SK-N-SH (cell line): ENCODE measurements at places on chromosomes 2 and 18.
A peak's percentile ranks its signal among the peaks of the same experiment; 100 is the strongest.

DNA sequence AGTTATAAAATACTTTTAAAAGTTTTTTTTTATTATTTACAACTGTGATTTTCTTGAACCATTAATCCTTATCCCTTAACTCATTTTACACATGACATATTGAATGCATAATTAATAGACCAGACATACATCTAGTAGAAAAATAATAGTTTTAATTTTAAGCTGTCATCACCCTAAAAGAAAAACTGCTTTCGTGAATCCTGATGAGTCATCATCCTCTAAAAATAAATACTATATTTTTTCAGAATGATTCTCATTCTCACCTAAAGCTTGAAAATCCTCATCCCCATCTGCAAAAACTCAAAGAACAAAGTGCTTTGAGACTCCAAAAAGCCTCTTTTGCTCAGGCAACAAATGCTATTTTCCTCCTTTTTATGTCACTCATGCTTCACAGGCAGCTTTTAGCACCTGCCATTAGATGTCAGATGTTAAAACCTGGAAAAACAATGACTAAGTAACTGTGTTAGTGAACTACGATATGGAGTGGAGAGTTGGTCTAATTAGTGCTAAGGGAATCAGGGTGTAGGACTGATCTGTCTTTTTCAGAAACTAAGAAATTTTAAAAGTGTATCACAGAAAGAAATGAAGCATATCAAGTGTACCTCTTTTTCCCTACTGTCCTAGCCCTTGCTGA, 297.6 kb downstream of the TMX3 start:
- no peak for DNase-seq

DNA sequence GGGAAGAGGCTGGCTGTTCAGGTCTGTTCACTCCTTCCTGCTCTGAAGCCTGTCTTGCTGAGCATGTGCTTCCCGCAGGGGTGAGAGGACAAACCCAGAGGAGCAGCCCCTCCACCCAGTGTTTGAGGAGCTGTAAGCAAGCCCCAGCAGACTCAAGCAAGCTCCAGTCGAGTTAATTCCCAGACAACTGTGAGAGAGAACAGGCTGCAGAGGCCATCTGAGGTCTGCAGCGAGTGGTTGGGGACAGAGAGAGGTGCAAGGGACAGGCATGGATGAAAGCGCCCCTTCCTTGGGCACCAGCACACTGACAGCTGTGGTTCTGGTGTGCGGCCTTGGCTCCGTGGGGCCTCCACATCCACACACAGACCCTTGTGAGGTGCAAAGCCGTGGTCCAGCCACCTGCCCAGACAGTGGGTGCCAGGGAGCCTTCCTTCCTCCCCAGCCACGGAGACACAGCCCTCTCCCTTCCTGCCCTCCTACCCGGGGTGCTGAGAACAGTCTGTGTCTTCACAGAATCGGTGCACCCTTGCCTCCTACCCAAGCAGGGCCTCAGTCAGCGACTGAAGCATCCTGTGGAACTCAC, 36.2 kb downstream of the MAL start:
- DNase-seq = peak; percentile 11

DNA sequence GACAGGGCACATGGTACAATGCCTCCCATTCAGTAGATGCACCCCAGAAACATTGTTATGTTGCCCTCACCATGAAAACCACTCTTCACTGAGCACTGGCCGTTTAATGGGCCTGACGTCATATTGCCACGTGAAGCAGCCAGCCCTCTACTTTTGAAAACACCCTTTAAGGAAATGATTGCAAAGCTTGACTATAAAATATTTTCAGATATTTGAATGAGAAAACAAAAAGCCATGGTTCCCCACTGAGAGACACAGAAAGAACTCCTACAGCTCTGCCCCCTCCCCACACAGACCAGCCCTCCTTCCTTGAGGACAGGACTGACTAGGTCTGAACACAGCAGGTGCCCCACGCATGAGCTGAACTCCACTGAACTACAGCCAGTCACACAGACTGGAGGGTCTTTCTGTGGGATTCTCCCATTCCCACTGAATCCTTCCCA, 349.1 kb downstream of the ANAPC1 start:
- DNase-seq = no peak

DNA sequence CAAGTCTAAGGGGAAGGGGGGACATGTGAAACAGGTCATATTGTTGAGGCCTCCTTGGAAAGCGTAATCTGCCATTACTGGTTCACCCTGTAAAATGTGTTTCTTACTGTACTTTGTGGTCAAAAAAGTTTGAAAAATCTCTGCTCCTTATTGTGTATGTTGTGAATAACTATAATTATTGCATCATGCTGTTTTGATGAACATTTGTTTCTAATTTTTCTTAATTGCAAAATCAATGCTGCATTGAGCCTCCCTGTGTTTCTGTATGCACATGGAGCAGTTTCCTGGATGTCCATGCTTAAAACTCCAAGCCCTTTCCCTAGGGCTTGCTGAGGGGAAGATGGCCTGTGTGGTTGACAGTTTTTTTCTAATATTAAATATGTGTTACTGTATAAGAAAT, 158.6 kb downstream of the RNF144A start:
- no peak for DNase-seq

GRCh38 chr2:176104316-176105077, 2.6 kb upstream of the HOXD11 start:
- no peak for DNase-seq

DNA sequence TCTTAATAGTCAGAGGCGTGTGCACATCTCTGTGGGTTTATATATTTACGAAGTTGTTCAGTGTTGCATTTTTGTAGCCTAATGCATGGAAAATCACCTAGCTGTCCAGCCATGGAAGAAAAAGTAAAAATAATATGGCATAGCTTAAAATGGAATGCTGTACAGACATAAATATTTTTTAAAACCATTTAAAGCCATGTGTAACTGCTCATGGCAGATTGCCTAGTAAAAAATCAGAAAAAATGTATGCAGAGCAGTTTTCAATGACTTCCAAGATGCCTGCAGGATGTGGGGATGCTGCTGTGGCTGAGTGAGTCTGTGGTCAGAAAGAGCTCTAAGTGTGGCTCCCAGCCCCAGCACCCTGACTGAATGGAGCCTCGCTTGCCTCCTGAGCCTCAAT, 64.8 kb upstream of the ALKAL2 start:
- no peak for DNase-seq

- DNase-seq = peak; percentile 8
Measured at GRCh38 chr2:144430722-144431391, 89.1 kb downstream of the ZEB2 start.

- DNase-seq = no peak
Measured at GRCh38 chr18:53322163-53322562, 902.3 kb downstream of the MBD2 start.

GRCh38 chr2:53252115-53252514, 515.5 kb upstream of the CHAC2 start:
- DNase-seq = no peak

- DNase-seq = no peak
Measured at GRCh38 chr18:11761553-11761952, 72.5 kb downstream of the GNAL start.
